ENCODE measurements at places on chromosomes 3 and 15. TPM values are rescaled to one million over a fixed set of nuclear protein-coding genes. Genes with fewer than 3 reads are reported as not detected.

Gene SAMMSON
- 2.2 TPM for total RNA-seq

- H3K27ac ChIP-seq: no peak overlapping the region
- no peaks in the 10 kb centered on the region for H3K4me1 ChIP-seq
- no peaks in the 10 kb centered on the region for H3K27me3 ChIP-seq
- no peak overlapping the region for H3K4me3 ChIP-seq
Measured at GRCh38 chr3:55692295-55692956, 205.3 kb upstream of the WNT5A start.

DNA sequence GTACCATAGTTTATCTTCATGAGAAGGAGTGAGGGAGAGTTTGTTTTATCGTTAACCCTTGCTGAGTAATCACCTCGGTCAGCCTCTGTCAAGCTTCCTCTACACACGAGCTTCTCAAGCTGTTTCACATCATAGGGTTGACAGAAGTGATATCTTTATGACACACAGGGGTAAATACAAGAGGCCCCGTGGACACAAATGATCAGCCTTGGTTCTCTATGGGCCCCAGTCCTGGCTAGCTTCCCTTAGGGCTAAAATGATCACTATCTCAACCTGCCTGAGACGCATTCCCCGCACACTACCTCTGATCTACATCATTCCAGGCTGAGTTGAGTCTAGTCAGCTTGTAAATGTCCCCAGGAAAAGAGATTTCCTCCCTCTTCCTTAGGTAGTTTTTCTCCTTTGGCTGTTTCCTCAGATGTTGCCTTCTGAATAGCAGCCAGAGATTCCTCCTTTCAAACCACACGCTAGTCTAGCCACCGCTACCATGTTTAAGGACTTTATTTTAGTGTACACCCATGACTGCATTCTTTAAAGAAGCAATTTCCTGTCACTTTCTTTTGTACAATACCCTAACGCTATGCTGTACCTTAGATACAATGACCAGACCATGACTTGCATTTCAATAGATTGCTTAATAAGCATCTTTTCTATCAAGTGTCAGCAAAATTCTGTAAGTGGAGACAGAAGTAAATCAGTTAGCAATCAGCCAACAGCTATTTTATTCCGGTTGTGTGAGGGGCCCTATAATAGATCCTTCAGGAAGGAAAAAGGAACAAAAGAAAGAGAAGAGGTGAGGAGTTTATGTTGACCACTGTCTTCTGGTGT lies 35.1 kb upstream of the PPARG start:
- DNase-seq: no peak
- no peak overlapping the region for H3K27ac ChIP-seq
- no peaks in the 10 kb centered on the region for H3K27me3 ChIP-seq
- H3K4me1 ChIP-seq: no peaks in the 10 kb centered on the region

GRCh38 chr15:40249477-40250303 lies 10.8 kb downstream of the PAK6 start:
- H3K4me3 ChIP-seq: no peak overlapping the region
- no peaks in the 10 kb centered on the region for H3K36me3 ChIP-seq
- peak overlapping the region; percentile 13 for H3K27ac ChIP-seq
- no peaks in the 10 kb centered on the region for H3K27me3 ChIP-seq

All from ascending aorta (tissue), 2 donors.